ENCODE measurements at places on chromosomes 11 and 22.

GRCh38 chr11:130528298-130529261, 80.1 kb downstream of the ADAMTS15 start:
- DNase-seq: no peak

GRCh38 chr22:27576413-27576812, 225.1 kb downstream of the MN1 start:
- DNase-seq: no peak

DNA sequence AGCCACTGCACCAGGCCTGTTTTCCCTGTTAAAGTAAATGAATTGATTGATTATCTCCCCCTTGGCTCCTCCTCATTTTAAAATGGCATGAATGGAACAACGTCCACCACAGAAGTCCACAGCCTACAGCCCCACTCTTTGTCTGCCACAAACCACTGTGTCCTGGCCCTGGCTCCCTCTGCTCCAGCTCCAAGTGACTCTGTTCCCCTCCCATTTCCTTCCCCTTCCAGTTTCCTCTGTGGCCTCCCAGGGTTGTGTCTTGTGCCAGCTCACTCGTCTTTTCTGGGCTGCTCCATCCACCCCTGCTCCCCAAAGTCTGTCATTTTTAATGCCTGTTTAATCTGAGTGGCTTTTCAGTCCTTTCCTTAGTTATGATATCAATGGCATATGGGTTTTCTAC, 52.4 kb upstream of the CD5 start:
- no peak for DNase-seq

DNA sequence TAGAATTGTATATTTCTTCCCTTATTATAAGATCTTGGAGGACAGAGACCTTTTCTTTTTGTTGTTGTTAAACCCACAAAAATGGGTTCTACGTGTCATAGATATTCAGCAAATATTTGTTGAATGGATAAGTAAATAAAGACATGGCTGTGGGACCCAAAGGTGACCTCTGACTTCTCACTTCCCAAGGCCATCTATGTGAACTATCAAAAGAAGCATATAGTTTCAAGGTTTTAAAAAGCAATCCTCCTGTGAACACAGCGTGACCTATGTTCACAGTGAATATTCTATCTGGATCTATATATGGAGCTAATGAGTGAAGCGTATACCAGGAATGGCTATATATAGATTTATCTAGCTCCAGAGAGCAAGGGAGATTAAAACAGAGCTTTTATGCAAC, 312.8 kb upstream of the C11orf87 start:
- no peak for DNase-seq

DNA sequence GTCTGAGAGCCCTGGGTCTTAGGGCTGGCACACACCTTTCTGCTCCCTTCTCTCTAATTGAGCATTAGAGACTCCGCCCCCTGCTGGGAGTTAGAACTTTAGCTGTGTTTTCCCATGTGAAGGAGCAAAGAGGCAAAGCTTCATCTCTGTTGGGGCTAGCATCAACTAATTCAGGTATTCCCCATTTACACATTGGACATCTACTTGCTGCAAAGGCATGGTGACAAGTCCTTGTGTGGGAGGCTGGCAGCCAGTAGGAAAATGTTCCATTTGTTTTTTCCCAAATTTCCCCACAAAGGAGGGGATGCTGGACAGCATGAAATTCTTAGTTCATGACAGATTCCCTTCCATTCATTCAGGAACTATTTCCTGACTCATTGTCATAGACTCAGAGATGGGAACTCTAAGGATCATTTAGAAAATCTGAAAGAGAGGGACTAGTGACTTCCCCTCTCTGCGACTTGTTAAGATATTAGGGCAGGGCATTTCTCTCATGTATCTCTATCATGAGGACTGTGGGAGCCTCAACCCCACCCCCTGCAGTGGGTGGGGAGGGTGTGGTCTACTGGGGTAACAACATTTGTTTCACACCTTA, 3.6 kb downstream of the CD44 start:
- DNase-seq: peak; percentile 69

DNA sequence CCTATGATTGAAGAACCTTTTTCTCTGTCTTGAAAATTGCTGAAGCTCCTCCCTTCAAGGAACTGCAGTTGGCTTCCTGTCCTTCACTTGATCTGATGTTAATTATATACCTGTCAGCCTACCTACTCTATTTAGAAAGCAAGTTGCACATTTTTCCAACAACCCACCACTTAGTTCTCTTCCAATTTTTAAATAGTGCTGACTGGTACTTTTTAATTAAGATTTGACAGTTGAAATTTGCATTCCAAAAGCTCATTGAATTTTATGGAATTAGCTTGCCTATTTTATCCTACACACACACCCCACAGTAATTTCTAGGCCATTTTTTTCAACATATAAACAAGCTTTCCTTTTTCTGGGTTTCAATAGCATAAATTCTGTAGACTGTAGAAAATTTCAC, 820.3 kb upstream of the FAT3 start:
- no peak for DNase-seq

DNA sequence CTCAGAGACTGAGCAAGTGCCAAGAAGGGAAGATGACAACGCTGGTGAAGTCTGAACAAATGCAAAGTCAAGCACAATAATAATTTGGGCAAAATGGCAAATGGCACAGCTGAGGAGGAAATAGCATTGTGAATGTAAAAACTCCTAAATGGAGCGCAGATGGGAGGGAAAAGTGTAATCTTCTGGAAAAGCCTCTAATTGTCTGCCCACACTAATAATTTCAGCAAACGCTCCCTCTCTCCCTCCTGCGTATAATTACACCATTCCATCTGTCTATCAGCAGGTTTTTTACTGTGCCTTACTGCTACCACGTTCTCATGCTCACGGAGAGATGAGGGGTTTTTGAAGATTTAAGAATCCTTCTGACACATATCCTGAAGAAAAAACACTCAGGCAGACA, 302.6 kb downstream of the KIRREL3 start:
- no peak for DNase-seq

DNA sequence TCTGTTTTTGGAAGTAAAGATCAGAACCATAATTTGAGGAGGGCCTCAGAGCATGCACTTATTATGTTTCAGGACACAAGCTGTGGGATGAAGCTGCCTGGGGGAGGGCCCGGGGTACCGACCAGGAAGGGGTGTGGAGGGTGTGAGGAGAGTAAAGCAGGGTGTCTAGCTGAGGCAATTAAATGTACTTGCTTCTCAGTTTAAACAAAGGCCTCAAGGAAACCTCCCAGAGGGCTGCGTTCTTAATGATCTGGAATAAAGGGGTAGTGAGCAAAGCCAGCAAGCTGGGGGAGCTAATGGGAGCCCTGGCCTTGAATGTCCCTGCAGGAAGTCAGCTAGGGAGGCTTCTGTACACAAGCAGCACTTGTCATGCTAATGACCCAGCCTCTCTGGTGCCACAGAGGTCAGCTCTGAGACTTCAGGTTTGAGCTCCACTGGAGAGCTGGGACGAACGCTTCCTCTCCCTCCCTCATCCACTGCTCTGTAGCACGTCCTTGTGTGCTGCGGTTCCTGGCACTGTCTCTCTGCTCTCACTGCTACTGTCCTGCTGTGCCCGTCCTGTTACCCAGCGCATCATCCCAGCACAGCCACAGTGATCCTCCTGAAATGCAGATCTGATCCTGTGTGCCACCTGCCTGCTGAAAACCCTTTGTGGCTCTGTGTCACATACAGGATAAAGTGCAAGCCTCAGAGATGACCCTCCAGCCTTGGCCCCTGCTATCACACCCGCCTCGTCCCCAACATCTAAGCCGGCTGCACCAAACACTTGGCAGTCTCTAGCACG, 159.7 kb downstream of the DBX1 start:
- DNase-seq: no peak

- no peak for DNase-seq
Measured at GRCh38 chr11:118660681-118661424, 18.6 kb downstream of the TREH start.

- no peak for DNase-seq
Measured at GRCh38 chr11:70378506-70379134, 19.7 kb upstream of the CTTN start.

- no peak for DNase-seq
Measured at GRCh38 chr11:113192121-113192925, 122.1 kb upstream of the TTC12 start.

- DNase-seq: peak; percentile 95
Measured at GRCh38 chr22:38872172-38872830, at the start of gene CBX6. Gene CBX6 (minus strand): TSS chr22:38872216. CDS start chr22:38872190, 26 bp downstream.

- no peak for DNase-seq
Measured at GRCh38 chr11:115168229-115168671, 336.0 kb downstream of the CADM1 start.

- no peak for DNase-seq
Measured at GRCh38 chr22:24593836-24594568, 1.1 kb upstream of the LRRC75B start.

- no peak for DNase-seq
Measured at GRCh38 chr11:46279126-46280099, 2.0 kb downstream of the CREB3L1 start.

DNA sequence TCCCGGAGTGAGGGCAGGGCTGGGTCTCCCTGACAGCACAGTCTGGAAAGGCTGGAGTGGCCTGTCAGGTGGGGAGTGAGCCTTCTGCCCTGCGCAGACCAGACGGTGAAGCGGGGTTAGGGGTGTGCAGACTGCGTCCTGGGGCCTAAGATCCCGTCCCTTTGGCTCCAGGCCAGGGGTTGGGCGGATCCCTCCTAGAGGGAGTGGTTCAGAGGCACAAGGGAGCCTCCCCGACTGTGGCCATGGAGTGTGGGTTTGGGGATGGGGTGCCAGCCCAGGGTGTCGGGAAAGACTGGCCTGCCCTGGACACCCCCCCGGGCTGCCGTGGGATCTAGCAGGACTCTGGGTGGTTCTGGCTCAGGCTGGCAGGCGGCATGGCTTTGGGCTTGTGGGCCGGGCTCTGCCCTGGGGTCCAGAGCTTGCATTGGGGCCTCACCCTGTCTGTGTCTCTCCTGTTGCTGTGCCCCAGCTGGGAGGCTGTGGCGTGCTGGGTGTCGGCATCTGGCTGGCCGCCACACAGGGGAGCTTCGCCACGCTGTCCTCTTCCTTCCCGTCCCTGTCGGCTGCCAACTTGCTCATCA, 19.5 kb downstream of the TSPAN4 start:
- no peak for DNase-seq

DNA sequence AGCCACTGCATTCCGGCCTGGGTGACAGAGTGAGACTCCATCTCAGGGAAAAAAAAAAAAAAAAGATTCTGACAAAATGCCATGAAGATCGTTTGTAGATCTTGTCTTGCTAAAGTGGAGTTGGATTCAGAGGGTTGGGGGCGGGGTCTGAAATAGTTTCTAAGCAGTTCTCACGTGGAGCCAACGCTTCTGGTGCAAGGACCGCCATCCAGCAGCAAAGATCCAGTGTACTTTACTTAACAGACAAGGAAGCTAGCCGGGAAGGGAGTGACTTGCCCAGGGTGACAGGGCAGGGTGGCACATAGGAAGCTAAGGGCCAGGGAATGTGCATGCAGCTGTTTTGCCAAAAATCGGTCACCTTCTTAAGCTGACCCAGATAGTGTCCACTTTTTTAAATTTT, 27.4 kb downstream of the APOL1 start:
- DNase-seq: no peak

DNA sequence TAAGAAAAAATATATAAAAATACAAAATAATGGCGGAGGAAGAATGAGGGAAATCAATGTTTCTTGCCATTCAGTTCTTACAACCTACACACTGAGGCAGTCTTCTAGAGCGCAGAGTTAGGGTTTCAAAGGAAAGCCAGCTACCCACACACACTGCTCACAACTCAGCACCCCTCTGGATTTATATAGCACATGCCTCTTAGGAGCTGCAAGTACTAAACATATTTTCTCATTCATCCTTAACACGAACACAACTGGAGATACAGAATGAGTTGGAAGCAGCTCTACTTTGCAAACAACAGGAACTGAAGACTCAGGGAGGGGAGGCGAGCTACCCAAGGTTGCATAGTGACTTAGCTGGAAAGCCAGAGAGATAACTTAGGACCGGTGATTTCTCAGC, 293.8 kb downstream of the CTTN start:
- no peak for DNase-seq

GRCh38 chr11:128814856-128815705, 52.0 kb downstream of the KCNJ1 start:
- no peak for DNase-seq

- DNase-seq: no peak
Measured at GRCh38 chr11:75199412-75199955, 41.1 kb upstream of the TPBGL start.

DNA sequence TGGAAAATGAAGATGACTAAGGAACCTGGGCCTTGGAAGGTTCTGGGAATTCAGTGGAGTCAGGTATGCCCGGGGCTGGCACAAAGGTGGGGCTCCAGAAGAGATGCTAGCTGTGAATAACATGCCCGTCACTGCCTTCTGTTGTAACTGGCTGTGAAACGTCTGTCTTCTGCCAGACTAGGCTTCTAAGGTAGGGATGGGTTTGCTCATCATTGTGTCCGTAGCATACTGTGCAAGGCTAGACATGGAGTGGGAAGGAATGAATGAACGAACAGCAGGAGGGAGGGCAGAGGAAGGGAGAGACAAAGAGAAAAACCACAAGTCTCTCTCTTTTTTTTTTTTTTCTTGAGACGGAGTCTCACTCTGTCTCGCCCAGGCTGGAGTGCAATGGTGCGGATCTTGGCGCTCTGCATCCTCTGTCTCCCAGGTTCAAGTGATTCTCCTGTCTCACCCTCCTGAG, 327.4 kb downstream of the MN1 start:
- DNase-seq: no peak

GRCh38 chr11:107257710-107258109, 199.9 kb downstream of the CWF19L2 start:
- DNase-seq: no peak

- no peak for DNase-seq
Measured at GRCh38 chr11:77658213-77659013, 20.8 kb upstream of the CLNS1A start.

- DNase-seq: peak; percentile 59
Measured at GRCh38 chr11:119094816-119095065, 6.9 kb downstream of the DPAGT1 start.

DNA sequence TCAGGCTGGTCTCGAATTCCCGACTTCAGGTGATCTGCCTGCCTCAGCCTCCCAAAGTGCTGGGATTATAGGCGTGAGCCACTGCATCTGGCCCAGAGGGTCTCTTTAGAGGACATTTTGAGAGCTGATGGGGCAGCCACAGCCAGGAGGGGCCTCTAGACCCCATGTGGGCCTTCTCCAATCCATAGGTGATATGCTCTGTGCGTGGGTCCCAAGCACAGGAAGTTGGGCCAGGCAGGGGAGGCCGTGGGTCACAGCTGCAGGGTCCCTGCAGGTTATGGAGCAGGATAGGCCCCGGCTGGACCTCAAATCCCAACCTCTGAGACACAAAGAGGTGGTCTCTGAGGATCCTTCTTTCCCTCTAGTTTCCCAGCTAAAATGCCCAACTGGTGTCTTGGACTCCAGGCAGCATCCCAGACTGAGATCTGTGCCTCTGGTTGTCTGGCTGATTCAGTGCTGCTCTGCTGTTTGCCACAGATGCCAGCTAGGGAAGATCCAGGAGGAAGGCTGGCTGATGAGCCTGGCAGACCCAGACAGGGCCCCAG, 1.5 kb downstream of the LRRC75B start:
- no peak for DNase-seq
